ENCODE measurements at places on chromosomes 2 and 18.

DNA sequence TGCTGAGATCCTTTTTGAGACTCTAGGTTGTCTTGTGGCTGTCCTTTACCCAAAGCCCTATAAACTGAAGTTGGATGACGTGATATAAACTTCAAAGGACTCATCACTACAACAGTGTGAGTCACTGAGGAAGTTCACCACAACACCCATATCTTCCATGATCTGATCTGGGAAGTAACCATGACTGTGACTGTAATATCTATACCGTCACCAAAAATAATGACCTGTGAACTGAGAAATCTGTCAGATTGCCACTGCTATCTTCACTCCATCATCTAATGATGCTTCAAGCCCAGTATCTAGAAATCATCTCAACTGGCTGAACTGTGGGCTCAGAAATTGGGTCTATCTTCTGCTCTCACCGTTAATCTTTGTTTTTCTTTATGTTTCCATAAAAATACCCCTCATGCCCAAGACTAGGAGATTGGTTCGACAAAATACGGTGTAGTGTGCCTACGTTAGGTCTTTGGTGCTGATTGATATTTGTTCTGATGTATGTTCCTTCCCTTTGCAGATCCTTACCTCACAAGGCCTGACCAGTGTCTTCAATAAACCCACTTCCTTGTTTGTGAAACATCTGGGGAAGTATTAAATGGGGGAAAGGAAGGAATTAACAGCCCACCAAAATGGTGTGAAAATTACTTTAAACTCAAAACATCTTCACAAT is 78.2 kb downstream of the MYL12B start:
- DNase-seq = no peak

DNA sequence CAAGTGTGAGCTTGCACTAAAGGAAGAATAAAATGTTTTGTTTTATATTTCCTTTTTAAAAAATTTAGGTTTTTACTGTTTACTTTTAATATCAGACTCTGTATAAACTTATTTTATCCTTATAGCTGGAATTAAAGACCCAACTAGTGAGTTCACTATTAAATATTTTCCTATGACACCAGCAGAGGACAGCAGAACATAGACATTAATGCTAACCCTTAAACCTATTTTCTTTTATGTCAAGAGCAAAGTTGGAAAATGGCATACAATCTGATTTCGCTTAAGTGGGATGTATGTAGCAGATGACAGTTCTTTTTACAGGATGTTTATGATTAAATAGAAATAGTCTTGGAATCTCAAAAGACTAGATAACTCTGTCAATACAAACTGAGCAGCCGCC is 188.2 kb upstream of the XIRP2 start:
- DNase-seq = no peak

DNA sequence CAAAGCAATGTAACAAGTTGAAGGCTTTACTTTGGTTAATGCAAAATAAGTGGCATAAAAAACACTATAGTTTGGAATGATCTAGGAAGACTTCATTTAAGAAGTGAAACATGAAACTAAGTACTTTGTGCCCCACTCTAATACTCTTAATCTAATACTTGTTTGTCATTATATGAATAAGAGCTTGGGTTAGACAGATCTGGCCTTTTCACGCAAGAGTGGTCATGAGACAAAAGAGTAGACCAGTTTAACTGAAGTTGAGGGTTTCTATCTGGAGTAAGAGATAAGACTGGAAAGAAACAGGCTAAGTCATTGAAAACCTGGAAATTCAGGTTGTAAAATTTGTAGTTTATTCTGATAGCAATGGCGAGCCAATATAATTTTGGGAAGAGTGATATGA is 2.8 kb downstream of the SLC30A6 start:
- DNase-seq = no peak

GRCh38 chr2:11554399-11554716 is 20.5 kb downstream of the GREB1 start:
- no peak for DNase-seq

GRCh38 chr18:3771121-3771971 is 321.4 kb downstream of the TGIF1 start:
- DNase-seq = peak; percentile 41

DNA sequence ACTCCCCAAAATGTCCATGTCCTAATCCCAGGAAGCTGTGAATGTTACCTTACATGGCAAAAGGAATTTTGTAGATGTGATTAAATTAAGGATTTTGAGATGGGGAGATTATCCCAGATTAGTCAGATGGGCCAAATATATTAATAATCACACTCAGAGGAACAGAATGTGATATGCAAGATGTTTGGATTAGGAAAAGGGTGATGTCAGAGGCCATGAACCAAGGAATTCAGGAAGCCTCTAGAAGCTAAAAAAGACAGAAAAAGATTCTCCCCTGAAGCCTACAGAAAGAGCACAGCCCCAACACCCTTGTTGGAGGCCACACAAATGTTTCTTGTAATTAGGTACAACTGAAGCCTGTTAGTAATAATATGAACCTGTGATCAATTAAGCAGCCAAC is 13.1 kb downstream of the TMEM131 start:
- no peak for DNase-seq

DNA sequence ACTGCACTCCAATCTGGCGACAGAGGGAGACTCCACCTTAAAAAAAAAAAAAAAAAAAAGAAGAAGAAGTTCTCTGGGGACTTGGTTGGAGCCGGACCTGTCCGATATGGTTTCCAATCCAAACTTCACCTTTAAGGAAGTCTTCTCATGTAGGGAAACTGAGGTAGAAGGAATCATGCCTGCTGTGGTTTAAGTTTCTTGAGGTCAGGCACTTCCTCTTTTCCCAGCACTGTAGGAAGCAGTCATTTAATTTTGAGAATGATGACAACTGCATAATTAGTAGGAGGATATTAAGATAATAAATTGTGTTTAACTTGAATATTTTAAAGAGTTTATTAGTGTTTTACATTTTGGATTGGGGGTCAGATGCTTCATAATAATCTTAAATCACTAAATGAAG is 62.9 kb downstream of the KCNE4 start:
- no peak for DNase-seq

DNA sequence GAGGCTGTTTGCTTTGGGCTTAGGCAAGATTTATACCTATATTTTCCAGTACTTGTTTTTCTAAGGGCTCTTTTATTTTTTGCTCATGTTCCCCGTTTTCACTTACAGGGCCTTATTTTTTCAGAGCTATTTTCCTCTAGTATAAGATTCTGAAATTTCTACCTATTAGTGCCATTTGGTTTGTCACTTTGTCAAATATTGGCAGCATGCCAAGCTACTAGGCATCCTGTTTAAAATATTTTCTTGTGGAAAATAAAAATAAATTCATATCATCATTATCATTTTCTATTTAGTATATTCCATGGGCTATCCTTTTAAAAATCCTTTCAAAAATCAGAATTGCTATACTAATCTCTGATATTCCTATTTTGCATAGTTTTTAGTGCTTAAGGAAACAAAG is 64.8 kb upstream of the CHST9 start:
- no peak for DNase-seq
